AG04450 (cell line): ENCODE measurements at places on chromosomes 4 and X.
A peak's percentile ranks its signal among the peaks of the same experiment; 100 is the strongest.

GRCh38 chr4:48130100-48130499 is 4.0 kb downstream of the TXK start:
- no peak for DNase-seq

DNA sequence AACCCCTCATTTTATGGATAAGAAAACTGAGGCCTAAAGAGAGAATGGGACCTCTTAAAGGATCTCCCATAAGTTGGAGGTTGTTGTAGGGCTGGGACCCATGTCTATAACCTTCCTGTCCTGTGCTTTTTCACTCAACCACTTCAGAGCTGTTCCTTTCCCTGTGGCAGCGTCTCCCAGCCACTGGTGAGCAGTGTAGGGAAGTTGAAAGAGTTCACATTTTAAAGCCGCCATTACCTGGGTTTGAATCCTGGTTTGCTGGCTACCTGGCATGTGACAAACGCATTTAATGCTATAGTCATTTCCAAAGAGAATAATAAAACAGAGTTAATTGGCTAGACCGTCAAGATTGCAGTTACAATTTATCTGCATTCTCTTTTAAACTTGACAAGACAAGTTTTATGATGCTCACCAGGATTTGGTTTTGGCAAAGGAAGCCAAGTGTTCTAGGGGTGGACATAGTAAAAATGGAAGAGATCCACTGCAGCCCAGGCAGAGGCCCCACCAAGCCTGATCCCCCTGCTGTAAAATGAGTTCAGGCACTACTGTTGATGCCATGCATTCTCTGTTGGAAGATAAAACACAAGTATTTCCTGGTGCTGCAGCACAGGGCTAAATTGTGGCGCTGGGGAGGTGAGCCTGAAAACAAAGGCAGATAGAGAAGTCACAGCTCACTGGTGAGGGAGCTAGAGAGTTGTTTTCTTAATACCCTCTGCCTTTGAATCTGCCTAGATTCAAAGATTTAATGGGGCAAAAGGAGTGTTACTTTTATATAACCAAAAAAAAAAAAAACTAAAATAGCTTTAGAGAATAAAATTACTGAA is 218.7 kb downstream of the NWD2 start:
- DNase-seq, result no peak

DNA sequence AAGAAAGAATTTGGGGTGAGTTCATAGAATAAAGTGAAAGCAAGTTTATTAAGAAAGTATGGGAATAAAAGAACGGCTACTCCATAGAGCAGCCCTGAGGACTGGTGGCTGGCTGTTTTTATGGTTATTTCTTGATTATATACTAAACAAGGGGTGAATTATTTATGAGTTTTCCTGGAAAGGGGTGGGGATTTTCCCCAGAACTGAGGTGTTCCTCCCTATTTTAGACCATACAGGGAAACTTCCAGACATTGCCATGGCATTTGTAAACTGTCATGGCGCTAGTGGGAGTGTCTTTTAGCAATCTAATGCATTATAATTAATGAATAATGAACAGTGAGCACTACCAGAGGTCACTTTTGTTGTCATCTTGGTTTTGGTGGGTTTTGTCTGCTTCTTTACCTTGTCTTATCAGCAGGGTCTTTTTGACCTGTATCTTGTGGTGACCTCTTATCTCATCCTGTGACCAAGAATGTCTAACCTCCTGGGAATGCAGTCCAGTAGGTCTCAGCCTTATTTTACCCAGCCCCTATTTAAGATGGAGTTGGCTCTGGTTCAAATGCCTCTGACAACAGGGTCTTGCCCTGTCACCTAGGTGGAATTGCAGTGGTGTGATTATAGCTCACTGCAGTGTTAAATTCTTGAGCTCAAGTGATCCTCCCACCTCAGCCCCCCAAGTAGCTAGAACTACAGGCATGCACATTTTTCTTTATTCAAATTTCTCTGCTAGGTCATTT is 27.1 kb downstream of the RAPGEF2 start:
- no peak for DNase-seq

DNA sequence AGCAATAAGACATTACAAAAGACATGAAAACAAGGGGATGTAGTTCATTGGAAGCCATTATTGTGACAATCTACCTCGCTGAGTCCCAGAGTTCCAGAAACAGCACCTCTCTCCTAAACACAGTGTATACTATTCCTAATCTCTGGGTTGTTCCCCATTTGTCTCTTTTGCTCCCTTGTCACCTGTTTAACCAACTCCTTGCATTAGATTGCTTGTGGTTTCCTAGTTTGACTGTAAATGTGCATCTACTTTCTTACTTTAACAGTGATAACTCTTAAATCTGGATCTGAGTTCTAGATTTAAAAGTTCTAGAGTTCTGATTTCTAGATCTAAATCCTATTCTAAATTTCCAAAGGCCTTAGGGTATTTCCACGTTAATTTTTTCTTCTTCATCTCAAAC is 71.6 kb upstream of the TET2 start:
- no peak for DNase-seq

- peak; percentile 44 for DNase-seq
Observed at GRCh38 chr4:76658231-76659102, 223.4 kb downstream of the SHROOM3 start.

DNA sequence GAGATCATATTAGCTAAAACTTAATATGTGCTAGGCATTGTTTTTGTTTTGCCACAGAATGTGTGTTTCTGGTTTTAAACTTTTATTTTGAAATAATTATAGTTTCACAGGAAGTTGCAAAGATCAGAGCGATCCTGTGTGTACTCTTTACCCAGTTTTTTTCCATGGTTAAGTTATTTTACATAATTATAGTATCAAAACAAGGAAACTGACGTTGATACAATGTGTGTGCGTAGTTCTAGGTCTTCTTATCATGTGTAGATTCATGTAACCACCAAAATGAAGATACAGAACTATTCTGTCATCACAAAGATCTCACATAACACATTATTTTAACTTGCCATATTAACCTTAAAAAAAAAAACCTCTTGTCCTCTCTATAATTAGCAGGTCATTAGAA is 69.2 kb downstream of the BLTP1 start:
- no peak for DNase-seq

GRCh38 chr4:77992581-77992980 is 64.5 kb upstream of the FRAS1 start:
- DNase-seq, result no peak

DNA sequence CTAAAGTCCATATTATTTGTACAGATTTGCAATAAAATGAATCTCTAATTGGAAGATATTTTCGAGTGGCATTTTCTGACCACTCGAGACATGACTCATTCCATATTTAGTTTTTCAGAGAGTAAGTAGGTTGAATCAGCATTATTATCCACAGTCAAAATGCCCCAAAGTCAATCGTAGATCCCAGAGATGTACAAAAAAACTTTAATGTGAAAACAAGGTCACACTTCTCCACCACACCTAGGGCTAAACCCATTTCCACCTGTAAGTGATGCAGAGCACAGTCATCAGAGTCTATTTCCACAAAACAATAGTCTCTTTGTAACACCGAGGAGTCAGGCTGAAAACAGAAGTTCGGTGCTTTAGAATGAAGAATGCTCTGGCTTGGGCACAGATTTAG is 117.1 kb upstream of the TENM3 start:
- DNase-seq, result no peak
